Stimulated activated CD4-positive, alpha-beta T cell treated with anti-CD3 and anti-CD28 coated beads, Interleukin-4, amount 100 ng/mL, for 4 hours (primary cell): ENCODE measurements at places on chromosomes 7 and 10.

DNA sequence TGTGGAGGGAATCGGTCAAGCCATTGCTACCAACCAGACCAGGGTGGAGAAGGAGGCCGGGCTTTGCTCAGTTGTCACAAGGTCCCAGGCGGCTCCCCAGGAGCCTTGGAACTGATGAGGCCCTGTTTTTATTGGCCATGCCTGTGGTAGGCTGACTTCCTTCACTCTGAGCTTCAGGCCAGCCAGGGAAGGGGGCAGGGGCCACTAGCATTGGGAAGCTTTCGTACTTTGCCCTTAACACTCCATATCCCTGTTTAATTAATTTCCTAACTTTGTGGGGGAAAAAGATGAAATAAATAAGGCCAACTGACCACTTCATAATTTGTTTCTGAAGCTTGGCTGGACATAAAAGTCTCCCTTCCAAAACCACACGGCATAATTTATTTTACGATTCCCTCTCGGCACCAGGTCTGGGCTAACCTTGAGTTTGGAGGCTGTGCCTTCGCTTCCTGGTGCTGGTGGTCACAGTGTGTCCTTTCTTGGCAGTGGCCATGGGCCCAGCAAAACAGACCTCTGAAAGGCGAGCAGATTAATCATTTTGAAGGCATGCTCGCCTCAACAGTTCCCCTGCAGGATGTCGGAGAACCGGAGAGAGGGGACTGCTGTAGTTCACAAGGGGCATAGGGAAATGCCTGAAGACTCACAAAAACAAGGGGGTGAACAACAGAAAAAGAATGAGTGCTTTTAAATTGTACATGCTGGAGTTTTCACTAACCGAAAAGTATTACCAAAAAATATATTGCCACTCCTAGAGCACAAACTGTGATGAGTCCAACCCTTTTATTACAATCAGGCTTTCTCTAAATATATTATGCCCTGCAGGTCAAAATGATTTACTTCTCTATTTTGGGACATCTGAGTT is 966.0 kb downstream of the LRMDA start:
- DNase-seq = no peak

GRCh38 chr7:5248201-5248885 is 34.4 kb upstream of the SLC29A4 start:
- no peak for DNase-seq

- DNase-seq = no peak
These were observed 17.6 kb downstream of the CDNF start for GRCh38 chr10:14820010-14820774.

- no peak for DNase-seq
These were observed 235.7 kb downstream of the AUTS2 start for GRCh38 chr7:69833964-69834363.

DNA sequence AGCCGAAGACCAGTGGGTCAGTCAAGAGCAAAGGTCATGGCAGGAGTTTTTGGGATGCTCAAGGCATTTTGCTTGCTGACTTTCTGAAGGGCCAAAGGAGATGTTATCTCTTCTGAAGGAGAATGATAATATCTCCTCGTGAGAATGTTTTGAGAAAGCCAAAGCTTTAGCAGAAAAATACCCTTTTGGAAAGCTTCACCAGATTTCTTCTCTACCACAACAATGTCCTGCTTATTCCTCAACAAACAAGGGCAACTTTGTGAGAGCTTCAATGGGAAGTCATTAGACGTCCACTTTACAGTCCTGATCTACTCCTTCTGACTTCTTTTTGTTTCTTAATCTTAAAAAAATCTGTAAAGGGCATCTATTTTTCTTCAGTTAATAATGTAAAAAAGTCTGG is 132.8 kb upstream of the DNAJB12 start:
- DNase-seq = no peak

DNA sequence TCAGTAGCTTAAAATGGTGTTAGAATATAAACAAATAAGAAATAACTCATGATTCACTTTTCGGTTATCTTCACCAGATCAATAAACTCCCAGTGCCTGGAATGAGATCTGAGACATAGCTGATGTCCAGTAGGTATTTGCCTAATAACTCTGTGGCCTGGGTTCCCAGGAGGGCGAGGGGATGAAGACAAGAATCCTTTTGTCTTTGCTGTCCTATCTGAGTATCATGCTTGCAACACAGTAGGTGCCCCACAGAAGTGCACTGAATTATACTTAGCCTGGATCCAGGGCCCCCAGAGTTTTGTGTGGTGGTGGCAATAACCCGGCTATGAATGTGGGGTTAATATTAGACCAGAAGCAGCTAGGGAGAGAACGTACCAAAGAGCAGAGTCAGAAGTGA is 350.1 kb upstream of the AOAH start:
- DNase-seq = no peak

- DNase-seq = no peak
These were observed 7.8 kb upstream of the RBM28 start for GRCh38 chr7:128351296-128352152.

DNA sequence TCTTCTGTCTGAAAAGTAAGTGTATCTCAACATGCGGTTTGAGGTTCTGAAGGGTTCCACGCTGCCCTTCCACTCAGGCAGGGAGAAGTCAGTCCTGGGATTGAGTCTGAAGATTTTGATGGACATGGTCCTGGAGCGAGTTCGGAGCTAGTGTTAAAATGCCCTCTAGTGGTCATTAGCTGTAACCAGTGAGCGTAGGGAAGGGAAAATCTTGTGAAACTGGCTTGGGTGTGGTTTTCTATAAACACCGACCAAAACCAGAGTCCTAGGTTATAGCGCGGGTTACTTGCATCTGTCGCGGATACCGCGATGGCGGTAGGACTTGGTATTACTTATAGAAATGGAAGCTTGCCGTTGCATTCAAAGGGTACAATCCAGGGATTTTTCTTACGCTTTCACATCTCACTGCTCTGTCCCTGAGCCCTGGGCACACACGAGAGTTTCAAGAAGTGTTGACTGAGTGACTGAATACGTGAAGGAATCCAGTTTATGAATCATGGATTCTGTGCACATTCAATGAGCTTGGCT is 348.2 kb upstream of the C7orf33 start:
- no peak for DNase-seq

- DNase-seq = no peak
These were observed 34.8 kb downstream of the NEUROG3 start for GRCh38 chr10:69538461-69538860.

DNA sequence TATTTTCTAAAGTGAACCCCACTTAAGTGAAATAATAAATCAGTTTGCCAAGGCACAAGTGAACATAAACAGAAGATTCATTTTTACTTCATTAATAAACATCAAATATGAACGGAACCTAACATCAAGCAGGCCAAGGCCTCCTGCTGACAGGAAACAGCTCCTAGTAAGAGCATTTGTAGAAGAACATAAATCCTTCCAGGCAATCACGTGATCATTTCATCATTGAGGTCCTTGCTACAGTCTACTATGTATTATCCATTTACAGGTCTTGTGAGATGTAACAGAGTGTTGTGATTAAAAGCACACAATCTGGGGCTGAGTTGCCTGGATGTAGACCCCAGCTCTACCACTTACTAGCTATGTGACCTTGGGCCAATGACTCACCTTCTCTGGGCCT is 70.6 kb downstream of the CALD1 start:
- no peak for DNase-seq

DNA sequence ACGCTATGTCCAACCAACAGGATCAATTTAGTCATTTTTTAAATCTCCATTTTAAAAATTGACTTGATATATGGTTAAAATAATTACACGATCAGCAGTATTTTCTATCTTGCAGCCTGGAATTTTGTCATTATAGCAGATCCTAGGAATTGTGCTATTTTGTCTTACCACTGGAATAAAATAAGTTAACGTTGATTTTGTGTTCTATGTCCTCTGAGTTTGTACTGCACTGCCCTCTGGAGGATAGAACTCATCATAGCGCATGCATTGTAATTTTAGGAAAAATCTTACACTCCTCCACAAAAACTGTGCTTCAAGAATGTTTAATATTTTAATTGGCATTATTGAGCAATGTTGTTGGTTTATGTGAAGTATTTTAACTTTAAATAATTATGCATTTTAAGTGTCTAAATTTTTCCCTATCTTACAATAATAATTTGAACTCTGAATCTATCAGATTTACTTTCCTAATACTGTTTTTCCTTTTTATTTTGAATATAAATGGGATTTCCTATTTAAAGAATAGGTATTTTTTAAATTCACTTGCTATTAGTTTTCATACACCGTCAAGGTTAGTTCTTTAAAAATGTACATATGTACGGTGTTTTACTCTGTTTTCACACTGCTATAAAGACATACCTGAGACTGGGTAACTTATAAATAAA is 220.1 kb downstream of the PPP1R3A start:
- no peak for DNase-seq

GRCh38 chr10:113552701-113553100 is at the start of gene HABP2:
Gene HABP2 (plus strand): TSS chr10:113553053. CDS start chr10:113553122, 69 bp downstream.
- DNase-seq = no peak

GRCh38 chr10:126124046-126124445 is 227.7 kb downstream of the FANK1 start:
- no peak for DNase-seq

DNA sequence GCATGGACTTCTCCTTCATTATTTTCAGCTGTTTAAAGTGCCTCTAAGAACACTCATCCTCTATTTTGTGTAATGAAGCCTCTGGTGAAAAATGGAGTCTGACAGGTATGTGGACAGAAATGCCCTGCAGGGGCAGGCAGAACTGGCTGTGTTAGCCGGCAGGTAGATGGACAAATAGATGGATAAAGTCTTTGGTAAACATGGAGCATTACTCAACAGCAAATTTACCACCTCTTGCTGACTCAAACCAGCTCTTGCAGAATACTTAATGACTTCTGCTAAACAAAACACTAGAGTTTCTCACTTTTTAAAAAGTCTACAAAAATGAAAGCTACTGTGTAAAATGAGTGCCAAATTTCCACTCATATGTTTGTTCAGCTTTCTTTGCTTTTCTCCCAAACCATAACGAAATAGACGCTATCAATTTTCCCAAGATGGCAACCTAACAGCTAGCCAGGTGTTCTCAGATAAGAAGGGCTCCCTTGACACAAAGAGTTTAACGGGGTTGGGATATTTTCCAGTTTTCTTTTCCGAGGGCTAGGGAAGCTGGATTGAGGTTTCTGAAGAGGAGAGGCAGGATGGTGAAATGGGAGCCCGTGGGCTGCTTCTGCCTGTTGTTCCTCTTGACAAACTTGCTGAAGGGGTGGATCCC is 71.9 kb upstream of the HABP2 start:
- DNase-seq = no peak

- no peak for DNase-seq
These were observed 54.7 kb upstream of the AFAP1L2 start for GRCh38 chr10:114458955-114459354.

DNA sequence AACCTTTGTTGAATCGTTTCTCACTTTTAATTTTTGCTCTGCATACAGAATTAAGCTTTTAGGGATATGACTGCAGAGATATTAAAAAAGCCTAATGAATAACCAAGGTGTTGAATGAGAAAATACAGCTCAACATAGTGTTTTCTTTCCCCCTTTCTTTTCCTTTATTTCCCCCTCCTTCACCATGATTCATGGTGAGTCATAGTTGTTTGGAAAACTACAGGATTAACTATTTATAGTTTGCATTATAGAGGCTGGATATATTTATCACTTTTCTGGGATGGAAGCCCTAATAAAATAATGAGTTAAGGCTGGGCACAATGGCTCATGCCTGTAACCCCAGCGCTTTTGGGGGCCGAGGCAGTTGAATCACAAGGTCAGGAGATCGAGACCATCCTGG is 115.0 kb downstream of the DNAJB9 start:
- no peak for DNase-seq

- no peak for DNase-seq
These were observed 6.2 kb downstream of the AVL9 start for GRCh38 chr7:32501522-32501921.

DNA sequence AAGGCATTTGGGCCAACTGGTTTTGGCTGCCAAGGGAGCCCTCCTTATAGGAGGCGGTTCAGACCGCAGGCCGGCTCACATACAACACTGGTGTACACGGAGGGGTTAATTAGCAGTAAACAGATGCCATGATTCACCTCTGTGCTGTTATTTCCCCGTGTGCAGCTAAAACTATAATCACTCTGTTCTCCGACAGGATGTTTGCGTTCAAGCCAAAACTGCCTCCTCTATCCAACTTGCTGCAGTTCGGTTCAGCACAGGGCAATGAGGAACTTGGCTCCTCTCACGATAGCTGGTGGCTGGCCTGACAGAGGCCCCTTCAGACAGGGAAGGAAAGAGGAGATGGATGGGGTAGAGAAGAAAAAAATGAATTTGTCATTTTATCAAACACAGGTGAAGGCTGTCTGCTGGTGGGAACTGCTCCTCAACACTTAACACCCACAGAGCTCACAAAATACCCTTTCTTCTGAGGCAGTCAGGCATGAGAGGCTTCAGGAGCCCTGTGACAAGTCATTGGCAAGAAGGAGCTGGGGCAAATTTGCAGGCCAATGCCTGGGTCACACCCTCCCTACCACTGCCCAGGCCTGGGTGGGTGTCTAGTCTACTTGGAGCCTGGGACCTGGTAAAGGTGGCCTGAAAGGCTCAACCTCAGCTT is 24.0 kb downstream of the KCNMA1 start:
- DNase-seq = no peak

- DNase-seq = no peak
These were observed 61.7 kb upstream of the PAX2 start for GRCh38 chr10:100683545-100684300.

- DNase-seq = no peak
These were observed 23.2 kb downstream of the PLAC9 start for GRCh38 chr10:80155696-80156215.

DNA sequence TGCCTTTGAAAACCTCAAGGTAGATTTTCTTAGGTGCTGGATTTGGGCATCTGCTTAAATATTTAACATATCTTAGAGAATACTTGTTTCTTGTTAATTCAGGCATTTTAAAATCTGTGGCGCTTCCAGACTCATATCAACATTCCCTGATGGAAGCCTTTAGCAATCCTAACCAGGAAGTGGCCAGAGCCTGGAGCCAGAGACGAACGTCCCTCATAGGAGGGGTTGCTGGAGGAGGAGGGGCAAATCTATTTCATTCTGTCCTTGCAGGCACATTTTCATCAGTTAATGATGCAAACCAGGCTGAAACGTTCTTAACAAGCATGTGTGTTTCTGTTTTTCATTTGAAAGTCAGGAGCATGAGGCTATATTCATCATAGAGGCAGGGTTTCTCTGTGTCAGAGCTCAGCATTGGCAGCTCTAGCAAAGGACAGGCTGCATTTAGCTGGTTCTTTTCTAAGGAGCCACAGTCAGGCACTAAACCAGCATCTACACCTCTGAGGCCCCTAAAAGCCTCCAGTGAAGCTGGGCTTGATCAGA is 17.8 kb upstream of the IFIT2 start:
- DNase-seq = no peak
